ENCODE measurements at places on chromosomes 2 and 18.

DNA sequence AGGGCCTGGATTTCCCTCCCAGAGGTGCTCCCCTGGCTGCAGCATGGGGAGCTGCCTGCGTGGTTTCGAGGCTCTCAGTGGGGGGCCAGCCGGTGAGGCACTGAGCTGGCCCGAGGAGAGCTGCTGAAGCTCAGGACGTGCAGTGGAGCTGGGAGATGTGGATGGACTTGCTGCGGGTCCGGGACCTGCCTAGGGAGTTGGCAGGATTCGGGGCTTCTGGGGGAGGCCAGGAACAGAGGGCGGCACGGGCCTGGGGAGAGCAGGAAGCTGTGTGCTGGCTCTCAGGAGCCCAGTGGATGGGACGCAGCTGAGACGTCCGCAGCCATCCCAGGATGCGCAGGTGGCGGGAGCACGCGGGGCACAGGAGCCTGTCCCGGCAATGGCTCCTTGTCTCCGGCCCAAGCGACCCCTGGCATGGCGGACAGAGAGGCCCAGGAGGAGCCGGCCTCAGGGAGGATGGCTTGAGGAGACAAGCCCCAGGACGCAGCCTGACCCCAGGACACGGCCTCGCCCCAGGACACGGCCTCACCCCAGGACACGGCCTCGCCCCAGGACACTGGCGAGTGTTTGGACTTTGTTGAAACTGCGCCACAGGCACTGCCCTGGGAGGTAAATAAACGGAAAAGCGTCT, 116.1 kb downstream of the NFATC1 start:
- no peak for DNase-seq

DNA sequence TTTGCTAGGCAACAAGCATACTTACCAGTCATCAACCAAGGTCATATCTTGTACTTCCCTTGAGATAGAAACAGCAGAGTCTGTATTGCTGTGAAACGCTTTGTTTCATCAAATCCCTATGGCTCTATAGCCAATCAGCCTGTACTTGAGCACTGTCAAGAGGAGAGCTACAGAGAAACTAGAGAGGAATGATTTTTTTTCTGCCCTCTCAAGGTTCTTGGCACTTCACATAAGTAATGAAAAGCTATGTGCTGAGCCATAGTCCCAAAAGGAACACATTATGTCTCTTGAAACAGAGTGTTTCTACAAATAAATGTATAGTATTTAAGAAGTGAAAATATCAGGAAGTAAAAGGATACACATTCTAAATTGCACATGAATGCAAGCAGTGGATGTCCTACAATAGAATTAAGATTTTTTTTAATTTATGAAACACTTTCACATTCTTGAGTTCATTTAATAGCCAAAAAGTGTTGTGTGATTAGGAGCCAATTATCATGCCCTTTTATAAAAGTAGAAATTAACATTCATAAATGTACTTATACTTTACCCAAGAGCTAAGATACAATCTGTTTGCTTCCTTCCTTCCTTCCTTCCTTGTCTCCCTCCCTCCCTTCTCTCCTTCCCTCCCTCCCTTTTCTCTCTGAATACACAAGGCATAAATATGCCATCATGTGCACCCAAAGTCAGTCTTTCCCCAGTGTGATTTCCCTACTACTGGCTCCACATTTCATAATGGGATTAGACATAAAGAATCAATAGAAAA, 131.8 kb downstream of the CSRNP3 start:
- no peak for DNase-seq

DNA sequence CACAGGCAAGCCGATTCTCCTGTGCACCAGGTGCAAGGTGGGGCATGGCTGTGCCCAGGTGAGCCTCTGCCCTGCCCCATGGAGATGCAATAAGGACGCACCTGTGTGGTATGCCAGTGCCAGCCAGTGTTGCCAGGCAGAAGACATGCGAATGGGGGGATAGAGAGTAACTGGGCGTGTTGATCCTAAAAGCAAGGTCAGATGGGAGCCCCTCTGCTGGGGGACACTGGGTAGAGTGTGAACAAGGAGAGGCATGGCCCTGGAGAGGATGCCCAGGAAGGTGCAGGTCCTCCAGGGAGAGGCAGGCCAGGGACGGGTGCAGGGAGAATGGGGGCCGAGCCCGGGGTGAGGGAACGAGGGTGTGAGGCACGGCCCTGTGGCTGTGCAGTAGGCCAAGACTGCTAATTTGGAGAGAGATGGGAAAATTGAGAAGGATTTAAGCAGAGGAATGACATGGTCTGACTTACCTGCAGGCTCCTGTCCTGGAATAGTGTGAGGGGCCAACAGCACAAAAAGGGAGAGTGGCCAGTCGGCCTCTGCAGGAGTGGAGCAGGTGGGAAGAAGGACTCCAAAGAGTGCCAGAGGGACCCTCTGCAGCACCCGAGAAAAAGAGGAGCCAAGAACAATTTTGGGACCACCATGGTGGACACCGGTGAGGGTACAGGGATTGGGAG, 690.4 kb upstream of the HS6ST1 start:
- no peak for DNase-seq

DNA sequence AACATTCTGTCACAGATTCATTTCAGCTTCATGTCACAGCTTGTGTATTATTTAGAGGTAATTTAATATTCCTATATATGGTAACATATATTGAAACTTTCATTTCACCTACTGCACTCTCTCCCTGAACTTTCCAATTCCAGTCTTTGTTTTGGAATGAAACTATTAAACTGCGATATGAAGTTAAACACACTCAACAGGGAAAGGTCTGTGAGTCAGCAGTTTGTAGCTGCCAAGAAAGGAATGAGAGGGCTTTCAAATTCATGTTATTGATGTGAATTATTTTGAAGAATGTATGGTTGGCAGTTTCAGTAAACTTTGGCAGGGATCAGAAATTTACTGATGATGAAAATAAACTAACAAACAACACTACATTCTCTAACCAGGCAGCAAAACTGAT, 148.3 kb downstream of the HNMT start:
- no peak for DNase-seq

GRCh38 chr2:185738679-185739472, at the start of gene FSIP2:
Gene FSIP2 (plus strand): TSS chr2:185738804. CDS start chr2:185738895, 91 bp downstream.
- DNase-seq = peak; percentile 62

DNA sequence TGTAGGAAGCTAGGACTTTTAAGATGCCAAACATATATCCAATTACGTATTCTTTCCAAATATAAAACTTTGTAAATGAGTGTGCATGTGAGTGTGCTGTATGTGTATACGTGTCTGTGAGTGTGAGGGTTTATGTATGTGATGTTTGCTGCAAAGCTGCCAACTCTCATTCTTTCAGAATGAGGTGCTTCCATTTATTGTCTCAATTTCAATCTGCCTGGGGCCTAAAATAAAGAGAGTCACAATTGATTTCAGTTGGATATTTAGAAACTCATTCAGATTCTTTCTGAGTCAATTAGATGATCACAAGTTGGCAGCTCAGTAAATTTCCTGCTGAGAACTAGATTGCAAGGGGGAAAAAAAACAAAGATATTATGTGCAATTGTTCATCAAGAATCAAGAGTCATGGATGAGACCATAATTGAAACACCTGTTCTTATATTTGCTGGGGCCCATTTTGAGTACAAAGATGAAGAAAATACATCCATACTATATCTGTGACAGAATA, 621.2 kb upstream of the ACVR2A start:
- DNase-seq = no peak

DNA sequence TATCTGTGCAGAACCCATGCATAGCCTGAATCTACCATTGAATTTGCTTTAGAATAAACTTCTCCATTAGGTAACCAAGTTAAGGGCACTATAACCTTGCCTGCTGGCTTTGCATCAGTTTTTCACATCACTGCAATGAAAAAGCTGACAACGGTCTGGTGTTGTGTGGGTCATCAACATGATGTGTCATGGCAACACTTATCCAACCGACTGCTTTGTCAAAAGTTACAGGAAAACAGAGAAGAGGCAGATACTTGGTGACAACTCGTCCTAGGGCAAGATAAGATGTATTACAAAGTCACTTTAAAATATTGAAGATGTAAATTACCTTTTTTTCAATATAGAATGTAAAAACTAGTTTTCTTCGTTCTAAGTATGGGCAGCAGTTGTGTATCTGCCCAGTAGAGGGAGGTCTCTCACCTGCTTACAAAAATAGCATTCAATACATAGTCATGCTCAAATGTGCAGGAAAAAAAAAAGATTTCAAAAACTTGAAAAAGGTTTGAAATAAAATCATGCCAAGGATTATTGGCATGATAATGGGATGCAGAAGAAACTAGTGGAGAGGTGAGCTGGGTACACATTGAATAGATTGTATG, 96.3 kb downstream of the EVA1A start:
- no peak for DNase-seq

DNA sequence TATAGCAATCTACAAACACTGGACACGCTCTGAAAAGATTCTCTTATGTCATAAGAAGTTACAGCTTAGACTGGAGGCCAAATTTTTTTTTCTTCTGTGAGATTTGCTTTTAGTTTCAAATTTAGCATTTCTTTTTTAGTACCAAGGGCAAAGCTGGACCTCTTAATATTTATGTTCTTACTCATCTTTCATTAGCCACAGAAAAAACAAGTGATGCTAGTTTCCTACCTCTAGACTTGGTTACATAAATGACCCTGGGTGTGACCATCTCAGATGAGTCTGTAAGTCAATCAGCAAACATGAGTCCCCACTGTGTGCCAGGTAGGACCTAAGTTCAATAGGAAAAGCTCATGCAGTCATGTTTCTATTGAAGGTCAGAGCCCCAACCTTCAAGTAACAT, 94.4 kb downstream of the MEP1B start:
- DNase-seq = no peak

DNA sequence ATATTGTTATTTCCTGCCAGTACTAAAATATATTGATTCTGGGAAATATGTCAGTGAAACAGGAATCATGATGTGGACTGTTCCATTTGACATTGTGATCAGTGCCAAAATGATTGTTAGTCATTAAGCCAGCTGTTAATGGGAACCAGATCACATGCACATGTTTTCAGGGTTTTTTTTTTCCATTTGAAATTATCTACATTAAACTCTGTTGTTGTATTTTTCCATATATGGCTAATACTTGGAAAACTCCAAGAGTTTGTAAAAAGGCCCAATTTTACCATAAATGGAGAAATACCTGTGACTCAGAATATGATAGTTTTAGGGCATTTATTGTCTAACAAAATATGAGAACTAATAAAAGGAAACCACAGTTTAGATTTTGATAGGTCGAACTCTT, 13.4 kb downstream of the ITGAV start:
- DNase-seq = no peak

GRCh38 chr2:216590780-216591179, 42.4 kb upstream of the IGFBP2 start:
- no peak for DNase-seq

- DNase-seq = no peak
These were observed 78.2 kb downstream of the STK39 start for GRCh38 chr2:168169097-168169745.

- DNase-seq = no peak
These were observed 93.8 kb downstream of the AKAIN1 start for GRCh38 chr18:5103286-5103685.

DNA sequence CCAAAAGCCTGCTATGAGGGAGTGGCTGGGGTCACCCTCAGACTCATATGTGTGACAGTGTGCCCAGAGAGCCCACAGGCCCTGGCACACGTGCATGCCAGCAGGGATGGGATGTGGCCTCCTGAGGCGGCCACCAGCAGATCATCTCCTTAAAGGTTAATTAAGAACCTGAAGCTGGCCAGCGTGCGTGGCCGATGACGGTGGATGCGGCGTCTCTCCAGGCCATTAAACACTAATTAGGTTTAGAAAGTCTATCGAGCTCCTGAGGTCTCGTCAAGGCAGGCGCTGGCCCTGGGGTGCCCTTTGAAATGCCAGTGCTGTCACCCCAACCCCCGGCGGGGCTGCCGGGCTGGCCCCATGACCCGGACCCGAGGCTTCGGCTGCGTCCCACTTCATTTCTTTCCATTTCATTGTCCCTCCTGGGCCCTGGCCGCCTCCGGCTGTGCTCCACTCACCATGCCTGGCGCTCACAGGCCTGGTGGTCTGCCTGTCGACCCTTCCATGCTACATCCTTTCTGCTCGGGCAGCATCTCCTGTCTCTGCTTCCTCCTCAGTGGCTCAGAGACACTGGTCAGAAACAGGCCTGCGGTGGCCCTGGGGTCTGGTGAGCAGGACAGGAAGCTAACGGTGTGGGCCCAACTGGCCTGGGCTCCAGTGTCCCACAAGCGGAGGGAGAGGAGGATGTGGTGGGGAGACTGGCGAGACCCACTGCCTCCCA, 228.9 kb downstream of the CELF4 start:
- DNase-seq = no peak

DNA sequence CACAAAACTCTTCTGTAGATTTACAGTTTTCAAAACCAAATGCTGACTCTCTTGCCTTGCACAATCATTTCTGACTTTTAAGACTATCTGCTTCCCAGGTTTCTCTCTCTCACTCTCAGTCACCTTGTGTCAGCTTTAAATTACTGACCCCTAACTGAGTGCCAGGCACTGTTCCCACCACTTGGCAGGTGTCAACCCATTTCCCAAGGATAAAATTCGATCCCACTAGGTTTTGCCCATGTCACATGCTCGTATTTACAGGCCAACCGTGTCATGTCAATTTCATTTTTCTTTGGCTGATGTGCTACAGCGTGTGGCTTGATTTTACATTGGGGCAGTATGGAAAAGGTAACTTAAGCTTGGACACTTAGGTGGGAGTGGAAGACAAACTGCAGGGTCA, 26.1 kb upstream of the LMAN1 start:
- DNase-seq = no peak

- DNase-seq = no peak
These were observed 472.2 kb upstream of the DCC start for GRCh38 chr18:51867767-51868166.

- no peak for DNase-seq
These were observed 51.3 kb downstream of the USP34 start for GRCh38 chr2:61419570-61419969.

- DNase-seq = no peak
These were observed 24.1 kb downstream of the SMARCAL1 start for GRCh38 chr2:216436383-216436782.

DNA sequence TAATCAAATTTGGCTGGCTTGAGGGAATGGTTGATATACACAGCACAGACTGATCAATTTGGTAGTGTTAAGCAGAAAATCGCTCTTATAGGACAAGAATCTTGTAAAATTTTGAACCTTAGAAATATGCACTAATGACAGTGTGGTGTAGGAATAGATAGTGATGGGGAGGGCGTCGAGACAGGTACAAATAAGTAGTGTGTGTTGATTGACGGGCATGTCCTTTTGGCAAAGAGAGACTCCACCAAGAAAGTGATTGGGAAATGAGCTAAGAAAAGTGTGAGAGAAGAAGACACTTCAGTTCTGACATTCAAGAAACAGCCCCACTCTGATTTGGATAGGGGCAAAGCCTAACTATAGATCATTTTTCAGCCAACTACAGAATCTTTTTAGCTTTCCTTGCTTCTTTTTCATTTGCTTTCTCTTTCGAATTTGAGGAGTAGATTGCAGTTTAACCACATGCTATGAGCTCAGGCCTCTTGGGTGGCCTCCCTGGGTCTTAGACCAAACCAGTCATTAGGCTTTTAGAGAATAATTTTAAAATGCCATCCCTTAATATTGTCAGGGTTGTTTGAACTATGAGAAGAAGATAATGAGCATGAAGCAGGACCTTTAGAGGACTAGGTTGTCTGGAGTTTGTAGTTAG, 127.1 kb downstream of the CERS6 start:
- no peak for DNase-seq

All from activated CD4-positive, alpha-beta T cell treated with anti-CD3 and anti-CD28 coated beads, Interleukin-2, Interleukin-4, amounts not matched to agents 100 ng/mL and 50 ng/mL, durations not matched to agents 16 hours and 8 hours (primary cell).